NCI-H1694 treated with DMSO at 0.1 percent for 48 hours (cell line): ENCODE measurements at places on chromosomes 2 and 18.

- peak; percentile 40 for DNase-seq
Observed at GRCh38 chr2:62505109-62505749, 766 bp downstream of the TMEM17 start.

DNA sequence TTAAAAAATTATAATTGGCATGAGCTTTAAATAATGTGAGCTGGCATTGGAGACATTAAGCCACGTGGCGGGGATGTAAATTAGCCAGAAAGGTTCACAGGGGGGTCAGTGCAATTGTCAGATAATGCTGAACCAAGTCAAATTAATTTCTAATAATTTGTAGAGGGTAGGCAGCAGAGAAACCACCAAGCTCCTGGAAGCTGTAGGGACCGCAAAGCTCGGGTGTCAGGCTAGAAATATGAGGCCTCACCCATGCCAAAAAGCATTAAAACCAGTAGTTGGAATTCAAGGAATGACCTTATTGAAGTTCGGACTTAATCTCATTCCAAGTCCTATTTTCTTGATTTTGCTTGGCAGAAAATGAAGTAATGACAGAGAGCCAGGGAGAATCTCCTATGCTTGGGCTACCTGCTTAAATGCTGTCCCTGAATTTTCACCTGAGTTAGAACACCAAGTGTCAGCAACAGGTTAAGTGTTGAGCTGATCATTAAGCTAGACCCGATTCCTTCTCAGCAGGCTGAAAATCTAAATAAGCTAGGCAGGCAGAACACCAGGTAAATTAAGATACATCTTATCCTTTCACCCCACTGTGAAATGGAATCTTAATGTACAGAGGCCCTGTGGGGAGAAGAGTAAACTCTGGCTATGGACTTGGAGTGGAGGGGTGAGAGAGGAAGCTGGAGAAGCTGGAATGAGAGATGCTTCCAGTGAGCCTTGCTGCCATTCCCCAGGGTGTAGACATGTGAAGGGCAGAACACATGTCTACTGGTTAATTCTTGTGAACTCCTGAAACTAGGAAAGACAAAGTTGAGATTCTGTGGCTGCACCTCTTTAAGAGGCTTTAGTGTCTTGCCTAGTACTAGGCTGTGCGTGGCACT, 520.0 kb downstream of the SLC4A3 start:
- no peak for DNase-seq

GRCh38 chr2:24181849-24182248, 7.0 kb downstream of the FAM228A start:
- DNase-seq = no peak

DNA sequence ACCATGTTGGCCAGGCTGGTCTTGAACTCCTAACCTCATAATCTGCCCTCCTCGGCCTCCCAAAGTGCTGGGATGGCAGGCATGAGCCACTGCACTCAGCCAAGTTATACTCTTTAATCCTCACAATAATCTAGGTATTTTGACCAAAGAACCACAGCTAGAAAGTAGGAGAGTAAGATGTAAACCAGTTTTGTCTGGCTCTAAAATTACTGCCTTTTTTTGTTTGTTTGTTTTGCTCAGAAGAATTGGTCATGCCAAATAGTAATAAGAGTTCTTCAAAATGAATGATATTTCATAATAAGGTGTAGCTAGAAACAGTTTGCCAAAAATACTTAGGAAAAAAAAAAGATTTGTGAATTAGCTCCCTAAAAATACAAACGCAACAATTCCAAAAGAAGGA, 36.7 kb downstream of the SCN2A start:
- DNase-seq = no peak

GRCh38 chr2:153106802-153107477, 371.6 kb downstream of the RPRM start:
- no peak for DNase-seq

DNA sequence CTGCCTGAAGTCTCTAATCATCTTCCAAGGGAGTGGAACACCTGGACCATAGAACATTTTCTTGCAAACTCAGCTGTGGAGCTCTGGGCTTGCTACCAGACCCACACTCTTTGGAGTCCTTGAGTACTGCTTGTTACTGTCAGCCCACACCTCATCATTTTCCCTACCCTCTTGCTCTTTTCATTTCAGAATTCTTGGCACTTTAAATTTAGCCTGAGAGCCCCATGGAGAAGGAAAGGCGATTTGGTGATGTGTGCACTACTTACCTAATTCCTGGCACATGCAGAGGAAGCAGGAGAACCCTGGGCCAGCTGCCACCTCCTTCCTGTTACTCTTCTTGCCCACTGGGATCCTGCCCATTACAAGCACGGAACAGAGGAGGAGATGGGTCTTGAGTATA, 31.7 kb downstream of the TMEM178A start:
- peak; percentile 52 for DNase-seq

DNA sequence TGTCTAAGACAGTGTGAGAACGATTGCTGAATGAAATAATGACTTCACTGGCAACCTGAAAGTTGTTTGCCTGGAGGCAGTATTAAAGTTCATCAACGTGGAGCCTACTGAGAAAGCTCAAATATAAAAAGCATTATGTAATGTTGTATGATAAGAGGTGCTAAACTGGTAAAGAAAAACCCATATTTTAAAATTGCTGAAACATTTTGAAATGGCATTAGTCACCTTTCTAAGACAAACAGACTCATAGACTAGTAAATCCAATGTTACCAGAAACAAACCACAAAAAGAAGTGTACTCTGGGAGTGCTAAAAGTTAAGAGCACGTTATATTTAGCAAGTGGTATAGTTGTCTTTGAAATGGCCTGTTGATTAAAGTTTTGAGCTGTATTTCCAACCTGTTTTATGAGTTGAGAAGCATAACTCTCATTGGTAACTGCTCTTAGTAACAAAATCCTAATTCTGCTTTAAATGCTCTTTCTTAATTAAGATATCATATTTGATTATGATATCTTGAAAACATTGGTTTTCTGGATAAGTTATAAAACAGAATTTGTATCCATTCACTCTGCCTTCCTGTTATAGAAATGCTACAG, 62.7 kb downstream of the CYP1B1 start:
- no peak for DNase-seq

DNA sequence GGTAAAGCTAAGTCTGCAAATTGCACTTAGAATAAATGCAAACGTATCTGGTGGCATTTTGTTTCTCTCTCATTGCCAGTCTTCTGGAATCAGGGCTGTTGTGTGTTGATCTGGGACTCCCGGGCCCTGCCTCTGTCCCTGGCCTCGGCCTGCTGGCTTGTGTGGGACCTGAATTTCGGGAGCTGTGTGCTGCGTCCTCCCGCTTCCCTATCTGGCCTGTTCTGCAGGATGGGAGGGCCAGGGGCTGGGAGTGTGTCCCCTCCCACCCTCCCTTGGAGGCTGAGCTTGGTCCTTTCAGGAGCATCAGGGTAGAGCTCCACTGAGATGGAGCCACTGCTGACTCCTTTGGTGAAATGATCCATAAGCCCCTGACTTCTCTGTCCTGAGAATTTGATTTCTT, 118.5 kb downstream of the ACKR3 start:
- no peak for DNase-seq

GRCh38 chr2:181858600-181858999, 32.9 kb upstream of the ITPRID2 start:
- DNase-seq = no peak

DNA sequence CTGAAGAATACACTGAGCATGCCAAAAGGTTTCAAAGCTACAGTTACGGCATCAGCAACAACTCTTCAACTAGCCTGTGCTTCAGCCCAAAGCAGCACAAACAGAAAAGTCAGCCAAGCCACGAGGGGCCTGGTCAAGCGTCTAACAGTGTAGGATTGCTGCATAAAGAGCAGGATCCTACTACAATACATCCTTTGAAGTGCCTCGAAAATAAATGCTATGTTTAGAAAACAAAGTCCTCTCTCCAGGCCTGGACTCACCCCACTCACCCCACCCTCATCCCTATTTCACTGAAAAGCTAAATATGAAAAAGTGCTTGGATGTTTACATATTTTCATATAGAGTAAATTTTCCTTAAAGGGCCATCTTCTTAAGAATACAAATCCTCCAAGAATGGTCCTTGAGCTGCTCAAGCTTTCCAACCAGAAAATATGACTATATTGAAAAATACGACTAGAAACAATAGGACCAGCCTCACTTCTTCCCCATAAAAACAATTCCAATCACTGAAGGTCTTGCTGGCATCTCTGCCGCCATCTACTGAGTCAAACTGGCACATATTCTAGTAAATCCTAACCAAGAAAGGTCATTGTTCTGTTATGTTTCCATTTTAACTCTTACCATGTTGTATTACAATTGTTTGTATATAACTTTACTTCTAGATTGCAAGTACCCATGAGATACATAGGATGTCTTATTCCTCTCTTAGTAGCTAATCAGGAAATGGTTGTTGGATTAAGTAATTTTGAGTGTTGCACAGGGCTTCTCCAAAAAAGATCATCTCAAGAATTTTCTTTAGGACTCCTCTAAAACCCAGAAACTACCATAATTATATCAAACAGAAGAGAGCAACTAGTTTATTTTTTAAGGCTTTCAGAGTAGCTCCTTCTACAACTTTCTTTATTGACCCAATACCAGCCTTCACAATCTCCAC, 63.6 kb downstream of the CLHC1 start:
- DNase-seq = peak; percentile 85

DNA sequence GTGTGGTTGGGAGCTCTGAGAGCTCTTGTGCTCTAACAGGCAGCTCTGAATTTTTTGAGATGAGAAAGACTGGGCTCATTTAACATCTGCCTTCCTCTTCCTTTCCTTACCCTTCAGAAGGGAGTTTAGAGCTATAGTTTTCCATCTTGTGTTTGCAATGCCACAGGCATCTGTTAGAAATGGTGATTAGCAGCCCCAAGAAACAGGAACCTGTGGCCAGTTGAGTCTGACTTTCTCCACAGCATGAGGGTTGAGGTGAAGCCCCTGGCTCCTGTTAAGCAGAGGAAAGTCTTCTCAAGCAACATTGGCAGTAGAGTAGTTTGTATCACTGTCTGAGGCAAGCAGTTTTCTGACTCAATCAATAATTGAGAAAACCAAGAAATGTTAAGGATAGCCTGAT, 577.4 kb downstream of the ZEB2 start:
- no peak for DNase-seq

DNA sequence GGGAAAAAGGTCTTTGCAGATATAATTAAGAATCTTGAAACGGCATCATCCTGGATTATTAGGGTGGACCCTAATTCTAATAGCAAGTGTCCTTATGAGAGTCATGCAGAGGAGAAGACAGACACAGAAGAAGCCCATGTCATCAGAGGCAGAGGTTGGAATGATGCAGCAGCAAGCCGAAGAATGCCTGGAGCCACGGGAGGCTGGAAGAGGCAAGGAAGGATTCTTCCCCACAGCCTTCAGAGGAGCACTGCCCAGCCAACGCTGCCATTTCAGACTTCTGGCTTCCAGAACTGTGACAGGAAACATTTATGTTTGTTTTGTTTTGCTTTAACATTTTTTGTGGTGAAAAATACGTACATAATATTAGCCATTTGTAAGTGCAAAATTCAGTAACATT, 72.3 kb downstream of the MCFD2 start:
- no peak for DNase-seq

GRCh38 chr2:30639836-30640235, 167.4 kb downstream of the CAPN13 start:
- DNase-seq = no peak

DNA sequence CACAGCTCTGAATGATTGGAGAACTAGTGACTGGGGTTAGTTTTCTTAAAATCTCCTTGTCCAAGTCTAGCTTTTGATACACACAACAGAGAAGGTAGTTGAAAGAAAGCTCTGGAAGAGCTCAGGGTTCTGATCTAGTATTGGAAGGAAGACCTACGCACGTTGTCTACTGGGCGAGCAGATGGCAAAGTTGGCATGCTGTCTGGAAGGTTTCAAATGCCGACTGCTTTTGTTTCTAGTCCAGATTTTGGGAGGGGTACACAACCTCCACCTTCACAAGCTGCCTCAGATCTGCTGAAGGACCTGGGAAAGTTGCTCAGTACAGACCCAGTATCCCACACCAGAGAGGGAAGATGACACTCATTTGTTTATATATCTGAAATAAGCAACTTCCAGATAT, 507.3 kb downstream of the RNF144A start:
- peak; percentile 78 for DNase-seq

GRCh38 chr18:32714571-32715148, 58.2 kb downstream of the KLHL14 start:
- peak; percentile 51 for DNase-seq

DNA sequence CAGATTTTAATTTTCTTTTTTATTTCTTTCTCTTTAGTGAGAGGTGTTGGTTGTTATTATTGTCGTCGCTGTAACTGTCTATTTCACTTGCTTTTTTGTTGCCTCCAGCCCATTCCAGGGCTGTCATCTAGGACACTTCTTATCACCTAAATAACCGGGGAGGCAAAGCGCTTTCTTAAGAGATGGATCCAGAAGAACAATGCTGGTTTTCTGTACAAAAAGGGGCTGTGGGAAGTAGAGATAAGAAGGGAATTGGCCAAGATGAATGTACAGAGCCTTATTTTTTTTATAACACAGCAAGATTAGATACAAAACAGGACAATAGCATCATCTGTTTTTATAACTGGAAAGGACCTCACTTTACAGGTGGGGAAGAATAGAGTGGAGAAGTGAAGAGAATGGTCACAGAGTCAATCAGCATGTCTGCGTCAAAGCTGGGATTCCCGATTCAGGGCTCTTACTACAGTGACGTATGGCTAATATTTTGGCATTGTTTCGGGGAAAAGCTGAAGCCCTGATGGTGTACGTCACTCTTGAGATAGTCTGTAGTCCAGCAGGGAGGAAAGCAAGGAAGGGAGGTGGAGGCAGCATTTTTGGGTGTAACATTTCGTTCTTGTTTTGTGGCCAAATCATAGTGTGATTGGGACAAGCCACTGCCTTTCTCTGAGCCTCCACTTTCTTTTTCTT, 23.2 kb downstream of the IL1B start:
- DNase-seq = no peak

DNA sequence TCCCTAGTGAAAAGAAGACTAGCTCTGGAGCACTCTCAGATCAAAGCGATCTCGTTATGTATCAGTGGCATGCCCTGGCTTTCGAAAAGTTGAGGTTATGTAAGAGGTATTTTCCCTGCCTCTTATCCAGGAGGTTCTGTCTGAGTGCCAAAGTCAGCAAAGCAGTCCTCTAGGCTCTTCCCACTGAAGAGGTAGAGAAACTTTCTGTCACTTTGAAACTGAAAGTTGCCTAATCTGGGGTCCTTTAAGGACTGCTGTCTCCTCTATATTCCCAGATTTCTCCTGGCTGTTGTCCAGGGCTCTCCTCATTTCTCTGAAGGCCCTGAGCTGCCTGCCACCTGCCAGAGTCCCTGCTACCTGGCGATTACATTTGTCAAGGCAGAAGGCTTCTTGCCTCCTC, 96.3 kb downstream of the B3GNT2 start:
- no peak for DNase-seq

DNA sequence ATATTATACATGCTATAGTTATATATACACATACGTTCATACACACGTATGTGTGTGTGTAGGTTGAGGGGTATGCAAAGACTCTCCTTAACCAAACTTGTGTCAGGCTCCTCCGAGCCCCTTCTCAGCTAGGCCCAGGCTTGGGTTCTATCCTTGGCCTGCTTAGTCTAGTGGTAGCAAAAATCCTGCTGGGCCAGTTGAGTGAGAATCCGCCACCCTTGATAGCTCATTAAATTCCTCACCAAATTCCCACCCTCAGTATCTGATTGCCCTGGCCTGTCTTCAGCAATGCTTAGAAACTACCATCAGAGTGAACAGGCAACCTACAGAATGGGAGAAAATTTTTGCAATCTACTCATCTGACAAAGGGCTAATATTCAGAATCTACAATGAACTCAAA, 126.5 kb downstream of the TSN start:
- no peak for DNase-seq

GRCh38 chr2:14425869-14426268, 206.6 kb upstream of the LRATD1 start:
- DNase-seq = no peak
